ENCODE measurements at places on chromosomes 5 and 9.

DNA sequence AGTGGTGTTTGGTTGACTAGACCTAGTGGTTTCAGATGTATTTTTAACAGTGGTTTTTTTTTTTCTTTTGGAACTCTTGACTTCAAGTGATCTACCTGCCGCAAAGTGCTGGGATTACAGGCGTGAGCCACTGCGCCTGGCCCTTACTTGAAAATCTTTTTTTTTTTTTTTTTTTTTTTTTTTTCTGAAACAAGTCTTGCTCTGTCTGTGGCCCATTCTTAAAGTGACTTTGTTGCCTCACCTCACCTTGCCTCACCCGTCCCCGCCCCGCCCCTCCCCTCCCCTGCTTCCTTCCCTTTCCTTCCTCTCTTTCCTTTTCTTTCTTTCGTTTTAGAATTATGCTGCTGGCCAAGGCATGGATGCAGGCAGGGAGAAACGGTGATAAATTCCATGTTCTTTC lies 26.0 kb downstream of the GPBP1 start:
- DNase-seq, result no peak

DNA sequence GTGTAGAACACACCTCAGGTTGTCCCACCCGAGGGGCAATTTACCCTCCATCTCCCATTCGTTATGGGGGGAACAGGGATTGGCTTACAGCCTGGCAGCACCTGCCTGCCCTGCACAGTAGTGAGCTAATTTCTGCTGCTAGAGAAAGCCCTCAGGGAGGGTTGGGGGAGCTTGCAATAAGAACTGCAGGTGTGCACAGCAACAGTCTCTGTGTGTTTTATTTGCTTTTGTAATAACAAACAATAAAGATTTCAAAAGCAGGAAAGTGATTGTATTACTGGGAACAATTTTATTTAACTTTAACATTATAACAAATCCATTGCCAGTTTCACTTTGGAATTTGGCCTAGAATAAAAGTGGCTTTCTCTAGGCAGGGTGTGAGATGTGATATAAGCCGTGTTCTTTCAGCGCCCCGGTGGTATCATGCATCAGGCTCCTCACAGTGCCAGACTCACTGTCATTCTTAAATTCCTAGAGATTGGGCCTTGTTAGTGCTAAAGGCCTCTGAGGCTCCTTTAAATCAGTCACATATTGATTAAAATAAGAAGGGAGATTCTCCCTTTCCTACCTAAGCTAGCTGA lies 81.1 kb downstream of the RMI1 start:
- no peak for DNase-seq

- DNase-seq, result no peak
Measured at GRCh38 chr9:26310294-26310693, 582.3 kb downstream of the CAAP1 start.

GRCh38 chr9:121842612-121842978 lies 191.2 kb downstream of the DAB2IP start:
- no peak for DNase-seq

GRCh38 chr5:62606878-62607277 lies 28.3 kb downstream of the LRRC70 start:
- DNase-seq, result no peak

- DNase-seq, result peak; percentile 81
Measured at GRCh38 chr5:113489299-113489698, 1.0 kb upstream of the MCC start.

- DNase-seq, result no peak
Measured at GRCh38 chr5:83657807-83658525, 62.7 kb downstream of the HAPLN1 start.

- peak; percentile 9 for DNase-seq
Measured at GRCh38 chr5:112647428-112647827, 90.3 kb upstream of the APC start.

DNA sequence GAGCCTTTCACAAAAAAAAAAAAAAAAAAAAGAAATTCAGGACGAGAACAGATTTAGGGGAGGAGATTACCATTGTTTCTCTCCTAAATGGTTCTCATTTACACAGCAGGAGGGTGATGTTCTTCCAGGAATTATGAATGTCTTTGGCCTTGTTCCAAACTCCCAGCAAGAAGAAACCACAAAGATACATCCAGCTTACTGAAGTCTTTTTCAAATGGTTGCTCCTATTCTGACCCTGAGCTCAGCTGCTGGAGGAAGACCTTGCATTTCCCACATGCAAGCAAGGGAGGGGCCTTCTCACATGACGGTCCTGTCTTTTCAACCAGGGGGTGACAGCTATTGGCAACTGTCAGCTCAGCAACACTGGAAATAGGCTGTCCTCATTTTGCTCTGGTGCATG lies 203.0 kb upstream of the VLDLR start:
- DNase-seq, result no peak

DNA sequence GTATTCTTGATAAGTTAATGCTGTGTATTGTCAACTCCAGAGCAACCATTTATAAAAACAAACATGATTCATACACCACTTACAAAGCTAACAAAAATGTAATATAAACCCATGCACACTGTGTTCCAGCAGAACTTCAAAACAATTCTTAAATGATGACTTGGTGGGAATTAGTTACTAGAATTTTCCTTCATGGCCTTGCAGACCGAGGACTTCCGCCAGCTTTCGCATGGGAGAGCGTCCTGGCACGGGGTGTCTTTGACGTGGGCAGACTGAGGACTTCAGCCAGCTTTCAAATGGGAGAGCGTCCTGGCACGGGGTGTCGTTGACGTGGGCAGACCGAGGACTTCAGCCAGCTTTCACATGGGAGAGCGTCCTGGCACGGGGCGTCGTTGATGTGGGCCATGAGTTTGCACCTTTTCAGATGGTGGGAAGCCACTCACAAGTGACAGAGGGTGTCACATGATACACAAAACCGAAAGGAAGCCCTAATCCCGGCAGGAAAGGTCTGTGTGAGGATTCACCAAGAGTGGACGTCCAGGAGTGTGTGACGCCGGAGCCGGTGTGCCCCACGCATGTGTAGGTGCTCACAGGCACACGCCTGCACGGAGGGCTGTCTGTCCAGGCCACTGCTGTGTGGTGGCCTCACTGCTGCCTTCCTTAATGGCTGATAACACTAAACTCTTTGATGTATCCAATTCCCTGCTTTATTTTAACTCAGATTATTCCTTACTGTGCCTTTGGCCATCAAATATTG lies 211.3 kb upstream of the IRX4 start:
- no peak for DNase-seq

GRCh38 chr5:91514400-91514799 lies 131.3 kb upstream of the ARRDC3 start:
- no peak for DNase-seq

DNA sequence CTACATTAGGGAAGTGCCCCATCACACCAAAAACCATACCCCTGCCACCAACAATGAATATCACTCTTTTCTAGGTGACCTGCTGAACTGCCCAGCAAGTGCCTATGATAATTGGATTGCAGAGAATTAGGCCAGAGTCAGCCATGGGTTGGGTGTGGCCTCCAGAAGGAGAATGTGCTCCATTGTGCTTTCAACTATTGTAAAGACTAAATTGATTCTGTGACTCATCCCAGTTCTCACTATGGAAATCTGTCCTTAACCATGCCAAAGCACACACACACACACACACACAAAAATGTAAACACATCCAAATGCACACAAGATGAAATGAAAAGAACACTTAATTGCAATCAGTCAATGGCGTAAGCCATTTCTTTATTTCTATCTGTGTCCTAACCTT lies 25.7 kb downstream of the DRD1 start:
- DNase-seq, result no peak

GRCh38 chr9:114000671-114001409 lies 77.3 kb downstream of the AMBP start:
- DNase-seq, result no peak

- no peak for DNase-seq
Measured at GRCh38 chr9:129140397-129141065, 29.3 kb downstream of the PTPA start.

- DNase-seq, result no peak
Measured at GRCh38 chr9:90421786-90422185, 220.8 kb downstream of the DIRAS2 start.

GRCh38 chr5:126912616-126913200 lies 117.7 kb downstream of the MARCHF3 start:
- no peak for DNase-seq

GRCh38 chr5:78405829-78406750 lies 45.7 kb downstream of the SCAMP1 start:
- DNase-seq, result no peak

DNA sequence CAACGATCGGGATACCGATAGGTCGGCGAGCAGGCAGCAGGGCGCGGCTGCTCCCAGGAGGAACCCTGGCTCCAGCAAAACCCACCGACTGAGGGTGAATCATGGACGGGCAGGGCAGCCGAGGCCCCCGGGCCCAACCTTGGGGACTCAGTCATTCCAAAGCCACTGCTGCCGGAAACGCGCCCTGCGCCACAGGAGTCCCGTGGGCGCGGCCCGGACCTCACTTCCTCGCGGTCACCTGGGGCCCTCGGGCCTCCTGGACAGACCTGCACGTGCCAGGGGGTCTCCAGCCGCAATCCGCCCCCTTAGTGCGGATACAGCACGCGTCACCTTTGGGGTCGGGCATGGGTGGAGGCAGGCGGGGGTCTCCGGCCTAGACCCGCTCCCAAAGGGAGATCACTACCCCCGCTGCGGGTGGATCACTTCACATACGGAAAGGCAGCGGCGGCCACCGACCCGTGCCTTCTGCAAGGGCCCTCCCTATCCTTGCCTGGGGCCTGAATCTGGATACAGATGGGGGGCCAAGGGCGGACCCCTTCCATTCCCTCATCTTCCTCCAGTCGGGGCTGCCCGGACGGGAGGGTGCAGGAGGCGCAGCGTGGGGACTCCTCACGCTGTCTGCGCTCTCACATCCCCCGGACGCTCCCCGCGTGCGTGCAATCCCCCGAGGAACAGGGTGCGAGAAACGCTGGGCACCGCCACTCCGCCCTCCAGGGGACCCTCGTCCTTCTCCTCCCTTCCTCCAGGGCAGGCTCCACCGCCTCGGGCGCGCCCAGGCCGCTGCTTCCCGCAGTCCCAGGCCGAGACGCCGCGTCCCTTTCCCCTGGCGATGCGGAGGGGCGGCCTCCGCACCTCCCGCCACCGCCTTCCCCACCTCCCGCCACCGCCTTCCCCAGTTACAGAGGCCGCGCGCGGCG lies 586 bp downstream of the TXN start:
- DNase-seq, result no peak

- DNase-seq, result peak; percentile 58
Measured at GRCh38 chr5:10552183-10553143, 11.4 kb upstream of the ANKRD33B start.

DNA sequence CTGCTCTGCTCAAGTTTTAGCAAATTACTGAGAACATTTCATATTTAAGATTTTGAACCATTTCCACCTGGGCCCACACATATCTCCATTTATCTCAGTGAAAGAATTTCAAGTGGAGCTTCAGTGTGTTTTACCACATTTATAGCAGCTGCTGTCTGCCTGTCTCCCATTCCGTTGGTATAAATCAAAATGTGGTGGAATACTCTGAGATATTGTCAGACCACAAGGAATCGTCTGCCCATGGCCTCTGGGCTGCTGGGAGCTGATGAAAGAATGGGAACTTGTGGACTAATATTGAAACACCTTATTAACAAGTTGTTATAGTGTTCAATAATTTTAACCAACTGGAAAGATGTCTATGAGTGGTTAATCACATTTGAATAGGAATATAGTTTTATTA lies 33.3 kb downstream of the MAST4 start:
- DNase-seq, result no peak

DNA sequence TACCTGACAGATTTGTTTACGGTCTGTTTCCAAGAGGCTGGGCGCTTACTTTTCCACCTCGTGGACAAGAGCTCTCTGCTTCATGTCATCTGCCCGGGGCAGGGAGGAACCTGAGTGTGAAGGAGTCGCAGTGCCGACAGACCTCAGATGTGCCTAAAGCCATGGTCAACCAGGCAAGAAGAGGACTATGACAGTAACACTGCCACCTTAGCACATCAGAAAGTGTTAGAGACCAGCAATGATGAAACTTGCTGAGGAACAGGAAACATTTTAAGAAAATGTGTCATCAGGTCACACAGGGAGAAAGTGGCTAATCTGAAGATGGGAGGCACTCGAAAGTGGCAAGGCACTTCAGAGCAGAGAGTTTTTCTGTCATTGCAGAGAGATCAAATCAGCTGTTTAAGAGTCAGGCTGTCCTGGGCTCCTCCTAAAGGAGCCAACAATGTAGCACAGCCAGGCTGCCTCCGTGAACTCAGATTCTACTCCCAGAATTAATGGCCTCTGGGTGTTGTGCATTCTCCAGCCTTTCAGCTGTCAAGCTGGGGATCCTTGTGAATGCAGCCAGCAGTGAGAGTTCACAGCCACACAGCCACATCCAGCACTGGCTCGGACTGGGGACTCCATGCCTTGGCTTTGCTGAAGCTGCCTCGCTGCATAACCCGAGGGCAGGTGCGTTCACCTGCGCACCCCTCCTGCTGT lies 94.6 kb downstream of the RAPGEF1 start:
- DNase-seq, result no peak

- DNase-seq, result no peak
Measured at GRCh38 chr5:154367101-154367500, 78.7 kb upstream of the SAP30L start.

- no peak for DNase-seq
Measured at GRCh38 chr5:12320331-12320730, 416.1 kb upstream of the CTNND2 start.

GRCh38 chr9:108553111-108553635 lies 302.6 kb downstream of the ACTL7B start:
- no peak for DNase-seq

DNA sequence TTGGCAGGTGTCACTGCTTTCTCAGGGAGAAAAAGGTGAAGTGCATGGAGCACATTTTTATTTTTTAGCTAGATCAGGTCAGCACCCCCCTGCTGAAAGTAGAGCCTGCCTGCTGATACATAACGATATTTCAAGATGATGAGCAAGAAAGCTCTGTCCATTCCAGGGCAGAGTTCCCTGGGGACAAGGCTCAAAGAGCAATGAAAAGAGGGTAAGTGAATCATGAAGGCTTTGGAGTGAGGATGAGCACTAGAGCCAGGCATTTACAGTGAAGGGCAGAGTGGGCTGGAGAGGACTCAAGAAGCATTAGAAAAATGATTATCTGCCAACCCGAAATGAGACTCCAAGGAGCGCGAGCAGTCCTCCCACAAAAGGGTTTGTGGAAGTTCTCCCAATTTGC lies 345.7 kb downstream of the TLE4 start:
- no peak for DNase-seq

DNA sequence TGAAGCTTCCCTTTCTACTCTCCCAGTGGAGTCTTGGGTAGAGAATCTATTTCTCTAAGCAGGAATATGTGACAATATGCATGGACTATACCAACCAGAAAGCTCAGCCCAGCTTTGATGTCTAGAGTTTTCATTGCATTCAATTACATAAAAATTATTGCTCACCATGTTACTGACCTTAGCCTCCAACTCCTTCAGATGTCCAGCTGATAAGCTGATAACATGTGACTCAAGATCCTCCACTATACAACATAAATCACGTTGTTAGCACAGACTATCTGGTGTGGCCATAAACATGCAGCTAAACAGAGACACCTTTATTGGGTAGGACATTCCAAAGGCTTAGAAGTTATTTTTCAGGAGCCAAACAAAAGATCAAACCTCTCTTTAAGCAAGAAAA lies 1168.2 kb downstream of the CDH12 start:
- no peak for DNase-seq

Data from keratinocyte (primary cell).